ENCODE measurements at places on chromosomes 3 and 15.

GRCh38 chr15:31392761-31393401 lies 66.2 kb downstream of the KLF13 start:
- no peak for DNase-seq

- DNase-seq: no peak
Measured at GRCh38 chr3:182810574-182811268, 17.4 kb downstream of the ATP11B start.

DNA sequence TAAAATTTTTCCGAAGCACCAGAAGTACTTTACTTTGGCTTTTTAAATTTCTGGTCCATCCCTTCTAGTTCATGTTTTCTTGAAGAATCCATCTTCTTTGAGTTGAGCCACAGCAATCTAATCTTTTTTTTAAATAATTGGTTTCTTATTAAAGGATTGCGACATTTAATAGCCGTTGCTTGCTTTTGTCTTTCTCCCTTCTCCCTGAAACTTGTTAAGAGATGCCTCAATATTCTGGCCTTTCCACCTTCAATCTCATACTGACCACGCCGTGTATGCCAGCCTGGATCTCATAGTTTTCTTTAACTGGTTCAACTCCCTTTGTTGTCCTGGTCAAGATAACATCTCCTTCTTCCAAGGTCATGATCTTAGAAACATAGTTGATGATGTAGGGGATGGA lies 18.4 kb upstream of the RPLP1 start:
- no peak for DNase-seq

GRCh38 chr3:102374863-102375634 lies 59.8 kb upstream of the ZPLD1 start:
- DNase-seq: no peak

GRCh38 chr3:194877291-194878119 lies 191.8 kb downstream of the FAM43A start:
- no peak for DNase-seq

- no peak for DNase-seq
Measured at GRCh38 chr15:63553388-63553791, 43.8 kb upstream of the FBXL22 start.

- DNase-seq: no peak
Measured at GRCh38 chr3:162224746-162225145, 728.1 kb downstream of the OTOL1 start.

GRCh38 chr3:188904670-188905069 lies 267.1 kb upstream of the TPRG1 start:
- DNase-seq: no peak

DNA sequence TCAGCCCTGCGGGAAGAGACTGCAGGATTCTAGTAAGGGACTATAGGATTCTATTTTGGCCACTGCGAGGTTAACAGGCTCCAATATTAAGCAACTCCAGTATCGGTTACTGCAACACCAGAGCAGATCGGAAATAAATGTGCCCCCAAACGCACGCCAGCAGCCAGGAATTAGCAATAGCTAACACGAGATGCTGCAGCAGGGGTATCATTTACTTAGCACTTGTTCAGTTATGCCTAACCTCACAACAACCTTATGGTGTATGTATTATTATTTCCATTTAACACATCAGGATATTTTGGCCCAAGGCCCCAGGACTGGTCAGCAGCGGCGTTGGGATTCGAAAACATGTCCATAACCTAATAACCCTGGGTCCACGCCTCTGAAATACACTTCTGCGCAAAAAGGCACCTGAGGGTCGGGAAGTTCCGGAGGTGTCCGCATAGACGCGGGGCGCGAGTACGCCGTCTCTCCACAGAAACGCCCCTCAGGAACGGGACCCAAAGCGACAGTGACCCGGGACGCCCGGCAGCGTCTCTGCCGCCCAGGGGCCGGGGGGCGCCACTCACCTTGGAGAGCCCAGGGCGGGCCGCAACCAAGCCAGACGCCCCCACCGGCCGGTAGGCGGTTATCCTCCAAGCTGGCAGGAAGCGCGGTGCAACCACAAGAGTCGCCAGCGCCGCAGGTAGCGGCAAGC lies 681 bp downstream of the PIK3CB start:
- no peak for DNase-seq

DNA sequence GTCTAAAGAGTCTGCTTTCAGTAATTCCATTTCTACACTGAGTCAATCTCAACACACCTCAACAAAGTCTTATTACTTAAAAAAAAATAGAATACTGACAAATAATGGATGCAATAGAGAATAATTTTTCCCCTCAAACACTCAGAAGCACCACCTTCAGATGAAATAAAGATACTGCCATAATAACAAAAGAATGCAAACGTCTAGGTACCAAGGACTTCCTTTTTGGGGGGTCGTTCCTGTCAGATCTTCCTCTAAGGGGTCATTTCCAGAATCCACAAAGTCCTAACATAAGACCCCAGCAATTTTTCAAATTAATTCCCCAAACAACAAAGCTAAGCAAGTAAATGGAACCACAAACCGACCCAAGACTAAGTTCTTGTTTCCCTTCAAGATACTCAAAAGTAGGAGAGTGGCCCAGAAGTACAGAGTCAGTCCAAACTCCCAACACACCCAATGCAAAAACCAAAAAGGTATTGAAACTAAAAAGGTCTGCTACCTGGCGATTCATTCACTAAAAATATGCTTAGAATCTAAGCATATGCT lies 1.3 kb downstream of the RYK start:
- no peak for DNase-seq

Data from T-helper 17 cell (primary cell).